Right ventricle myocardium superior (tissue), 1 donor: ENCODE measurements at places on chromosomes 7 and 10. TPM values are rescaled to one million over a fixed set of nuclear protein-coding genes. Genes with fewer than 3 reads are reported as not detected.

Gene AEBP1
- total RNA-seq, result 12.4 TPM

Gene PNLIPRP1
- not detected for total RNA-seq

Gene SPDYE18
- total RNA-seq, result 0.22 TPM

Gene CALHM3
- total RNA-seq, result not detected

Gene NOS3
- total RNA-seq, result 10.0 TPM

Gene BAIAP2L1
- 1.6 TPM for total RNA-seq

Gene PANK1
- total RNA-seq, result 16.9 TPM

Gene SP8
- not detected for total RNA-seq

Gene VWDE
- not detected for total RNA-seq
